NCI-H2107 (cell line): ENCODE measurements at places on chromosomes 1 and 21.

DNA sequence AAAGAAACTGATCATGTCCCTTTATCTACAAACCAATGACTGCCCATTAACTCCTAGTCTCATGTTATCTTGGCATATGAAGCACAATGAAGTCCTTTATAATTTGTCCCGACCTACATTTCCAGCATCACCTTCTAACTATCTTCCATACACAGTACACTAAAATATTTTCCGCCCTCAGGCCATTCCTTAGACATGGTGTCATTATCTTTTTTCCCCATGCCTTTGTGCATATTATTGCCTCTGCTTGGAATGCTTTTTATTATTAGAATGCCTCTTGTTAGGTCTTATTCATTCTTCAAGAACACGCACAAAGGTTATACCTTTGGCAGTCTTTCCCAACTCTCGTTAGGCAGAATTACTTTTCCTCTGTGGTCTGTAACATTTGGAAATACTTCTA, 39.6 kb downstream of the ATG4C start:
- no peak for DNase-seq

GRCh38 chr21:33064623-33065390, 5.1 kb upstream of the OLIG1 start:
- DNase-seq = no peak

DNA sequence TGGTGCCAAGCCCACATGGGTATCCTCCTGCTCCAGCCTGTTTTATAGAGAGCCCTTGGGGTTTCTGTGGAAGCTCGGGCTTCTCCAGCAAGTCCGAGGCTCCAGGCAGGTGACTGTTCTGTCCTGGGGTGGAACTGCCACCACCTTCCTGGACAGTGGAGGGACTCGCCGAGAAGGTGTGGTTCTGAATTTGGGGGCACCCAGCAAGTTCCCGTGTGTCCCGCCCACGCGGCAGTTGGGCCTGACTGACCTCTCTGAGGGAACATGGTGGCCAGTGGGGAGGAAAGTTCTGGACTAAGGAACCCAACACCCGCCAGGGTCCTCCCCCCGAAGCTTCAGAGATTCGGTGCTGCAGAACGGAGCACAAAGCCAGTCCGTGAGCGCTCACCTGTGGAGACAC, 158.1 kb upstream of the C1orf174 start:
- no peak for DNase-seq

DNA sequence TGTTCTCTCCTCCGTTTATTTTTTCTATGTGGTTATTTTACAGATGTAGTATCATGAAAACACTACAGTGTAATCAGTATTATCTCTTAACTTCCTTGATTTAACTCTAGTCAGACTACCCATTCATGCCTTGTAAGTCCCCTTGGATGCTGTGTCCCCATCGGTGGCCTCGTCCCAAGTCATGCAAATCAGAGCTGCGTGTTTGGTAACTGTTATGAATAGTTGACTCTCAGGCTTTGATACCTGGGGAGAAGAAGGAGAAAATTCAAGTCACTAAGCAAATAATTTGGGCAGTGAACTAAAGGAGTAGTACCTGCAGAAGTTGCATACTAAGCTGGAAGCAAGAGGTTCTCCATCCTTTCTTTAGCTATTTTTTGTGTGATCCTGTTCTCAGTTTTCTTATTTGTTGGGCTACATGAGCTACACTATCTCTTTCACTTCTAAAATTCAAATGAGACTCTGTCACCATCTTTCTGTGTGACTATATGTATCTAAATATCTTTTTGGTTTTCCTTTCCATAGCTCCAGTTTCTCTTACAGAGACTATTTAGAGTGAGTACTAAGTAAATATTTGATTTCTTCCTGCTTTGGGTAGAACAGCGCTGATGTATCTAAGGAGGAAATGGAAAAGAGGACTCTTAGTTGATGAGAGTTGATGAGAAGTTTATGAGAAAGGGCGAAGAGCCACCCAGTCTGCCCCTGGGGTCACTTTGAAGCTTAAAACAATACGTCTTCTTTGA, 50.9 kb downstream of the VANGL2 start:
- no peak for DNase-seq

DNA sequence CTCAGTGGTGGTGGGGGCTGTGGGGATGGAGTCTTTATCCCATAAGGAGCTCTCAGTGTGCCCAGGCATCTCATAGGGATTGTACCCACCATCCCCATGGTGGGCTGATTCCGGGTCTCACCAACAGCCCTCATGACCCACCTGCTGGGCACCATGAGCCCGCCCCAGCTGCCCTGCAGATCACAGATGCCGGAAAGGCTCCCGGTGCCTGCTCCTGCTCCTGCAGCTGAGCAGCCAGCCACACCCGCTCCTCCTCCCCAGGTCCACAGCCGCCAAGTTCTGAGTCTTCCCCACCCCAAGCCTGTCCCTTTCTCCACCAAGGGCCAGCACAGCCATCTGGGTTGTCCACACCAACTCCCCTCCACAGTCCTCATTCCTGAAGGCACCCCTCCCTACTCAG, 15.5 kb upstream of the TSPEAR start:
- DNase-seq = no peak

DNA sequence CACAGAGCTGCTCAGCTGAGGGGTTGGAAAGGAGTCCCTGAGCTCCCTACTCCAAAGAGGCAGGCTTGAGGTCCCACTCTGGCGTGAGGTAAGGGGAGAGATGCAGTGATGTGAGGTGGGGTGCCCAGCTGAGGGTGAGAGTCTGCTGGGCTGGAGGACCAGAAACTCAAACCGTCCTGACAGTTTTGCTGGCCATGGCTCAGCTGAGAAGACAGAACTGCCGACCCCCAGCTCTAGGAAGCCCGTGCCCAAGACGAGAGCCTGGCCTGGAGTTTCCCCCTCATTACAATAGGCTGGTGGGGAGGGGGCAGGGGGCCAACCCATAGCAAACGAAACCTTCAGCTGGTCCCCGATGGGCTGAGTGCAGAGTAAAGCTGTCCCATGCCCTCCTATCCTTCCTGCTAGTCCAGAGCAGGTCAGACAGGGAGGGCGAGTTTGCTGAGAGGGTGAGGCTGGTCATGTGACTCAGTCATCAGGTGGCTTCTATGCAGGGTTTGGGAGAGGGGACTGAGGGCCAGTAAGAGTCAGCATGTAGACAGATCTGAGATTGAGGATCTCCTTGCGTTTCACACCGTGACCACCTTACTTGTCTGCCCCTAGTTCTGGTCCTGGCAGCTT, 129.3 kb downstream of the PRDM2 start:
- no peak for DNase-seq

GRCh38 chr1:34052565-34052964, 112.5 kb downstream of the CSMD2 start:
- no peak for DNase-seq

DNA sequence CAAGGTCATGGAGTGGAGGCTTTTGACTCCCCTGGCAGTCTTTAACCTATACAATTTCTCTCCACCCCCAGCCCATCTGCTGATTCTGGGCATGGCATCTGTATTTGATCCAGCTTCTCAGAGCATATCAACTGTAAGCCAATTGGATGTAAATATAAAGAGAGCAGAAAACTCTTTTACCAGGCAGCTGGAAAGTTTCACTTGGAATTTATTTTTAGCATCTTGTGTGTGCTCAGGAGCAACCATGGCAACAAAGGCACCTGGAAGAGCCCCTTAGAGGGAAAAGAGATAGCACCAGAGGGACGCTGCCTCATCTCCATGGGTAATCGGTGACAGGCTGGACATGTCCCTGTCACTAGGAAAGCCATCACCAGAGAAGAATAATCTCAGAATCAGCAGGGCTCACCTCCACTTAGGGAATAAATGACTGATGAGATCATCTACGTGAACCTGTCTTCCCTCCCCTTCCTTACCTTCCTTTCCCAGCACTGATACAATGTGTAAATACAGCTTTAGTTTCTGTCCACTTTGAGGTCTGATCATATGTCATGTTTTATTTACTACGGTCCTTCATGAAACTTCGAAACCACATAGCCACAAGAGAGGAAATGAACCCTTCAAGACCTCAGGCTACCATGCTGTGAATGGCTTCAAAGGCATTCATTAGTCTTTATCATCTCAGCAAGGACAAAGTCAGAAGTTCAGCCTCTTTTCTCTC, 25.3 kb upstream of the SIPA1L2 start:
- no peak for DNase-seq

GRCh38 chr1:244349581-244350001, 102.1 kb downstream of the ADSS2 start:
- DNase-seq = no peak

GRCh38 chr1:26158908-26159742, at the start of gene FAM110D:
Gene FAM110D (plus strand): TSS chr1:26159079. CDS start chr1:26161292, 2,213 bp downstream.
- no peak for DNase-seq

DNA sequence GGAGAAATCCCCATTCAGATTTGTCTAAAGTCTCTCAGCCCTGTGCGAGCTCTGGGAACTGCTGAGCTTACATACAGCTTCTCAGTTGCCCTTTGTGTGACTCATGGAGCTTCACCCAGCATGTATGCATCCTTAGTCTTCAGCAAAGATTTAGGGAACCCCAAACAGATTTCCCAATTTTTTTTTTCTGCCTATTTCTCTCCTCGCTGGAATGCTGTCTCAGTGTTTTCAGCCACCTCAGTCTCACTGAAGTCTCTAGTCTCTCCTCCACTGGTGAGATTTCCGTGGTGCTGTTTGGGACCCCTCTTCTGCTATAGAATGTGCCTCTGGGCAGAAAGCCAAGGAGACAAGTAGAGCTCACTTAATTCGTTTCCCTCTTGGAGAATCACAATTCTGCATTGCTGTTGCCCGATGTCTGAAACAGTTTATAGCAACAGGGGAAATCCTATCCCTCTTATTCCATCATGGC, 28.1 kb upstream of the TXLNA start:
- peak; percentile 21 for DNase-seq

- no peak for DNase-seq
These were observed 15.2 kb downstream of the RGS4 start for GRCh38 chr1:163084330-163084729.

DNA sequence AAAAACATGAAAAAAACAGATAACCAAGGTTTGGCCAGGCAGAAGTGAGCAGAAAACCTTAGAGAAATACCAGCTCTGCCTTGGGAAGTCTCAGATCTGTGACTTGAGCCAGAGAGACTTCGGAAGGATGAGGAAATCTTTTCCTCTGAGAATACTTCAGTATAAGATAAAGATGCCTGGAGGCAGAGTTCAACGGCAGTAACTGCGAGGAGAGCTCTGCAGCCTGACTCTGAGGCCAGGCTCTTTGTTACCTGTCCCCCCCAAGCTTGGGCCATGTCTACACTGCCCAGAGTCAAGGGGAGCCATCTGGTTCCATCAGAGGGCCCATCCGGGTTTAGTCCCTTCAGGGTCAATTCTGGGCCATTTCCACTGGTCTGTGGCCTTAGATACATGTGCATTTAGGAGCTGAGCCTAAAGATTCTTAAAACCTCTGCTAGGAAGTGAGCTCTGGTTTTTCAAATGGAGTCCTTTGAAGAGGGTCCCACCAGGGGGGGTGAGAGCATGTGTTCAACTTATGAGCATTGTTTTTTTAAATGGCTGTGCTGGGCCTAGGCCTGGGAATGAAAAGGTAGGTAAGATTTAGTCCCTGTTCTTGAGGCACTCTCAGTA, 8.7 kb downstream of the KIRREL1 start:
- no peak for DNase-seq

- no peak for DNase-seq
These were observed 362.4 kb upstream of the PKN2 start for GRCh38 chr1:88321706-88322105.

GRCh38 chr21:28419811-28420210, 572.9 kb downstream of the LTN1 start:
- no peak for DNase-seq

DNA sequence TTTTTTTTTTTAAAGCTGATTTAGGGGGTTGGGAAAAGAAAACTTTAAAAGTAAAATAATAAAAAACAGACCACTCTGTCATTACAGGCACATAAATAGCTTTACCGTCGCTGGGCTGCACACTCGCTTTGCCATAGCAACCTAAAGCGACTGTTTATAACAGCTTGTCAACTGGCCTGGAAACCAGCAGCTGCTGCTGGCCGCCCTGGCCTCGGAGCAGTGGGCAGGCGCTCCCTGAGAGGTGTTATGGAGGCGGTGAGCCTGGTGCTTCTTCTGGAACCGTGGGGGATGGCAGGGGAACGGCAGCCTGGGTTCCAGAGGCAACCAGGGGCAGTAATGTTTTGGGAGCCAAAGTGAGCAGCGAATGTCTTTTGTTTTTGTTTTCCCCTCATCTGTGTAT, 45.7 kb downstream of the ATP2B4 start:
- DNase-seq = no peak

GRCh38 chr21:43771199-43771675, 4.9 kb downstream of the CSTB start:
- no peak for DNase-seq

DNA sequence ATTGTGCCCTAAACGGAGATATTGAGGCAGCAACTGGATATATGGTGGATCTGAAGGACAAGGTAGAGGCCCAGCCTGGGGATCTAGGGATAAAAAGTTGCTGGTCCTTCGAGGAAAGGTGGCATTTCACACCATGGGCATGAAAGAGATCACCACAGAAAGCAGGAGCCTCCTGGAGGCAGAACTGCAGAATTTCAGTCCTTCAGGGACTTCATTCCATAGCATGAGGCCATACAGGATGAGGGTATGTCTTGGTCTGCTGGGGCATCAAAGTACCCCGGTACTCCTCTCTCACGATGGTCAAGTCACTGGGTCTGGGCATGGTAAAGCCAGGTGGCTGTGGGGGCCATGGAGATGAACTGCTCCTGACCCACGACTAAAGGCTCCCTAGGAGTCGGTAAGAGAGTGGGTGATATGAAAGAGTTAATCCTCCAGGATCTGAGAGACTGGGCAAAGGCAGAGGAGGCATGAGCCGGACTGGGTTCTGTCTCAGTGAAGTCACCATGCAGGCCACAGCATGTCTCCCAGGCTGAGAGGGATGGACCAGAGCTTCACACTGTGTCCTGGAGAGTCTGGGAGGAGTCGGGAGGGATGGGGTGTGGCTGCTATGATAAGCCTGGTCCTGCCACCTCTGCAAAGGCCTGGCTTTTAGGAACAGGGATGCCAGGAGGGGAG, 5.8 kb upstream of the SPRR5 start:
- no peak for DNase-seq

DNA sequence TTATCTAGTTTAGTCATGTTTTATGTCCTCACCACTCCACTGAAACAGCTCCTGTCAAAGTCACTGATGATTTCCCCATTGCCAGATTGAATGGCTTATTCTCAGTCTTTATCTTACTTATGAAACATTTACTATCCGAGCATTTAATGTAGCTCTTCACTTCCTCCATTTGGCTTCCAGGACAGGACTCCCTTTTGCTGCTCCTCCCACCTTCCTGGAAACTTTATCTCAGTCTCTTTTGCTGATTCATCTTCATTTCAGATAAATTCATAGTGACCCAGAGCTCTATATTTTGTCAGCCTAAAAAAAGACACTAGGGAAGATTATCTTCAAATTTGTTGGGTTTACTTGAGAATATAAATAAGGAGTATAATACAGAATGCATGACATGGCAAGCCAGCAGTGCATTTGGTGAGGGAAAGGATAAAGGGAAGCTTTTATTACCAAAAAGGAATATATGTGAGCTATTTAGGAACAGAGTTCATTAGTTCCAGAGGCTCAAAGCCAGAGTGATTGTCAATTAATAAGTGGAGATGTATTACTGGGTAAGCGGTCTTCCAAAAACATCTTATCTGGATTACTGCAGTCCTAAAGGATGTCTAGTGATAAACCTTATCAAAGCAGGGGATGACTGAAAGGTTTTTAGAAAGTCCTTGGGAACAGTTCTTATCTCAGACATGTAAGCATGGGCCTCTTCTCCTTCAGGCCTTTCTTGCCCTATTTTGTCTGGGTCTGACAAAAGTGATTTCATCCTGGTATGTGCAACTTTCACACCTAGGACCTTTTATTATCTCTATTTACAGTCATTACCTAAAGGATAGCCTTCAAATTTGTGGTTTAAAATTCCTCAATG, 25.6 kb downstream of the IL23R start:
- no peak for DNase-seq

GRCh38 chr1:151968058-151968457, 25.6 kb downstream of the S100A10 start:
- DNase-seq = no peak

- DNase-seq = no peak
These were observed 1213.7 kb downstream of the KCNT2 start for GRCh38 chr1:195394567-195394966.
